ENCODE measurements at places on chromosomes 5 and 9. TPM values are rescaled to one million over a fixed set of nuclear protein-coding genes. Genes with fewer than 3 reads are reported as not detected.

DNA sequence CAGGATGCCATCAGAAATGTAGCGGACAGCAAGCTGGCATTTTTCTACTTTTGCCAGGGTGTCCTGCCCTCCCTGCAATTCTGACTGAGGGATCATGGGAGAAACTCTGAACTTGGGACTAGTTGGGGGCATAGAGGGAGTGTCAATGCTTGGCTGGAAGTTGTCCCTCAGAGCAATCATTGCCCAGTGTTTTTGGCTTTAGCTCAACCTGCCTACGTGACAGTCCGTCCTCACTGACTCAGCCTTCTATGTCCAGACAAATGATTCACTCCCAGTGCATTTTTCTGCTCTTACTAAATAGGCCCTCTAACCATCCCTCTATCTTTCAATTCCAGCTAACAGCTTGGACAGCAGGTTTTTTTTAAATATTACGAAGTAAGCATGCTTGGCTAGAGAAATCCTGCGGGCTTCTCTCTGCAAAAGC lies 627.4 kb downstream of the TLR4 start:
- DNase-seq: no peak

- no peak for DNase-seq
These were observed 130.6 kb downstream of the PDZD2 start for GRCh38 chr5:31769530-31769929.

- DNase-seq: no peak
These were observed 15.8 kb upstream of the KIF4B start for GRCh38 chr5:154997746-154998145.

SLC6A7 gene
- 0.22 TPM for polyA plus RNA-seq
